ENCODE measurements at places on chromosomes 2 and 18.

- DNase-seq, result no peak
These were observed 15.5 kb downstream of the SALL3 start for GRCh38 chr18:78994977-78995582.

DNA sequence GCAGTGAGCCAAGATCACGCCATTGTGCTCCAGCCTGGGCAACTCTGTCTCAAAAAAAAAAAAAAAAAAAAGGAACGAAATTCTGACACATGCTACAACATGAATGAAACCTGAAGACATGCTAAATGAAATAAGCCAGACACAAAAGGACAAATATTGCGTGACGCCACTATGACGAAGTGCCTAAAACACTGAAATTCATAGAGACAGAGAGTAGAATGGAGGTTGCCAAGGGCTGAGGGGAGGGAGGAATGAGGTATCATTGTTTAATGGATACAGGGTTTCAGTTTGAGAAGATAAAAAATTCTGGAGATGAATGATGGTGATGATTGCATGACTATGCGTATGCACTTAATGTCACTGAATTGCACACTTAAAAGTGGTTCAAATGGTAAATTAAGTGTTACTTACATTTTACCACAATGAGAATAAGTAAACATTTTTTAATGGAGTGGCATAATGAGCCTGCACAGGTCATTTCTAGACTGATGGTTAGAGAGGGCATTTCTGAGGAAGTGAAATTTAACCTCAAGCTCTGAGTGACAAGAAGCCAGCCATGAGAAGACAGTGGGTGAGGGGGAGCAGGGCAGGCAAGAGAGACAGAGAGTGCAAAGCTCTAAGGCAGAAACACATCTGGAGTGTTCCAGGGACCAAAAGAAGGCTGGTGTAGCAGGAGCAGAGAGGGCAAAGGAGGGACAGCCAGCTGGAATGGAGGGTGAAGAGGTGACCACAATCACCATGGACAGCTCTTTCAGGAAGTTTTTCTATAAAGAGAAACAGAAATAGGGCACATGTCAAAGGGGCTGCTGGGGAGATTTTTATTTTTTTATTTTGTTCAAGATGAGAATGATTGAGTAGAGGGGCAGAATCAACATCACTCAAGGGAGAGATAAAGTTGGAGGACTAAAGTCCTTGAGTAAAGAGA, 20.6 kb upstream of the EXOC6B start:
- DNase-seq, result no peak

GRCh38 chr2:191265311-191266170, 20.3 kb downstream of the MYO1B start:
- no peak for DNase-seq

DNA sequence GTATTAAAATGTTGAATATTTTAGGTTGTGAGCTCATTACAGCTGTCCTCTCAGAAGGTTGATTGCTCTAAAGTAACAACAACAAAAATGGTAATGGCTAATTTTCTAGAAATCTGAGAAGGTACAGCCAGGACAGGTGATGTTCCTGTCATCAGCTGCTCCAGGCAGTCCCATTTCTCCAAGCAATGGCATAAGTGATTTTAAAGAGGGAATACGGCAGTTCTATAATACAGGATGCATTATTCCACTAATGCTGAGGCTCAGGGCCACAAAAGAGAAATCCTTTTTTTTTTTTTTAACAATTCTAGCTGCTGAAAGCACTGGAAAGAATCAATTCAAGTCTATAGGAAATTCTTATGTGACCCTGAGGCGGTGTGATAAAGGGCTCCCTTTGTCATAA, 199.9 kb downstream of the PMAIP1 start:
- no peak for DNase-seq

- DNase-seq, result no peak
These were observed 2.0 kb upstream of the DARS1 start for GRCh38 chr2:135987441-135987840.

DNA sequence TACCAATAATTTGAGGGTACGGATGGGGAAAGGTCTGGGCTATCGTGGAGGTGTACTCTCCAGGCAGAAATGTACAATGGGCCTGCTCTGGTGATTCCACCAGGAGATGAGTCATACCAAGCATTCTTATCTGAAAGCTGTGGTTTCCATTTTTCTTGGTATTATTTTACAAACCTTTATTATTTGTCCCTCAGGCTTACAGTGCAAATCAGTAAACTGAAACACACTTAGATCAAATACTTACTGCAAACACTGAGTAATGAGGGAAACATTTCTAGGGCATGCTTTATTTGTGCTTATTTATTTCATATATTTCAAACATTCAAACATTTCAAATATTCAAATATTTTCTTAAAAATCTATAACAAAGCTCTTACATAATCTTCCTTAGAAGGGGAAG, 319.8 kb downstream of the RND3 start:
- peak; percentile 47 for DNase-seq

DNA sequence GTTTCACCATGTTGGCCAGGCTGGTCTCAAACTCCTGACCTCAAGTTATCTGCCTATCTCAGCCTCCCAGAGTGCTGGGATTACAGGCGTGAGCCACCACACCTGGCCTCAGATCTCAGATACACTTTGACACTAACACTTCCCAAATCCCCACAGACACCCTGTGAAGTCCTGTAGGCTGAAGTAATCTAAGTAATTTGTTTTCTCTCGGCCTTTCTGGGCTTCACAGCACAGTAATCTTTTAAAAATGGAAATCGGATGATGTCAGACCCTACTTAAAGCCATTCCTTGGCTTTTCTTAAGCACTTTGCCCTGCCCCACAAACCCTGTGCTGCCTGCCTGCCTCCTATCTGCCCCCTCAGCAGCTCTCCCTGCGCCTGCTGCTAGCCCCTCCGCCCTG, 16.2 kb downstream of the ATIC start:
- no peak for DNase-seq

- no peak for DNase-seq
These were observed 147.9 kb downstream of the MGAT5 start for GRCh38 chr2:134401789-134402188.

GRCh38 chr2:224405412-224405811, 3.5 kb upstream of the FAM124B start:
- DNase-seq, result no peak

- DNase-seq, result no peak
These were observed 97.7 kb upstream of the SIX3 start for GRCh38 chr2:44843641-44844310.
